ENCODE measurements at places on chromosomes 3 and 15.

- no peak overlapping the region for H3K4me3 ChIP-seq
- no peak for DNase-seq
- no peak overlapping the region for H3K27ac ChIP-seq
- no peaks in the 10 kb centered on the region for H3K4me1 ChIP-seq
Measured at GRCh38 chr15:59200560-59200959, 6.1 kb upstream of the LDHAL6B start.

- no peaks in the 10 kb centered on the region for H3K27me3 ChIP-seq
- H3K36me3 ChIP-seq = peaks cover 2% of the 10 kb centered on the region
- H3K4me3 ChIP-seq = no peak overlapping the region
- H3K4me1 ChIP-seq = no peaks in the 10 kb centered on the region
Measured at GRCh38 chr3:57917601-57918000, 90.6 kb upstream of the FLNB start.

DNA sequence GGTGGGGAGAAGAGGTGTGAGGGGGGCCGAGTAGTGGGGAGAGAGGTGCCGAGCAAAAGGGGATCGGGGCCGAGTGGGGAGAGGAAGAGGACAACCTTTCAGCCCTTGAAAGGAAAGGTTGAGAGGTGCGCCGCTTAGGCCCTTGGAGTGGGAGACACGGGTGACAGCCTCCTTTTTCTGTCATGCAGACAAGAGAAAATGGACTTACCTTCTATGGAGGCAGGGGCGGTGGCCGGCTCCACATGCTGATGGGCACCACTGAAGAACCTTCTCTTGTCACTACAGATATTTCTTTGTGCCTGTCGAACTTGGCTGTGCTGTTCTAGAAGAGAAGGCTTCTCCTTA, 421 bp downstream of the KLHL18 start:
- no peaks in the 10 kb centered on the region for H3K36me3 ChIP-seq
- no peaks in the 10 kb centered on the region for H3K4me1 ChIP-seq

- no peak for DNase-seq
- no peaks in the 10 kb centered on the region for H3K36me3 ChIP-seq
- H3K27ac ChIP-seq = no peak overlapping the region
- H3K27me3 ChIP-seq = no peaks in the 10 kb centered on the region
- no peaks in the 10 kb centered on the region for H3K4me1 ChIP-seq
Measured at GRCh38 chr3:152160350-152161011, 108.2 kb upstream of the MBNL1 start.

DNA sequence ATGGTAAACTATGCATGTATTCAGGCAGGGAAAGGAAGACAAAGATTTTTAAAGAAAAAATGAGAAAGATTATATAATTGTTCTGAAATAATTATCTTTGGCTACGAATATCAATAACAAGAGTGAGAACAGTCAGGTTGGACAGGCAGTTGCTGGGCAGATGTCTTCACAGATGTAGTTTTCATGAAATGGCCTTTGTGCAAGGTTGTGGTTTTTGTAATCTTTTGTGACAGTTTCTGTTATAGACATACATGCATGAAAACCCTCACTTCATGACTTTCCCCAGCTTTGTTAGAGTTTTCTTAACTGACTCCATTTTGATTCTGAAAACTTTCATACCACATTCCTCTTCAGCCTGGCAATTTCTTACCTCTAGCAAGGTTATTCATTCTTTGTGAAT, 34.9 kb upstream of the SLC25A36 start:
- H3K27ac ChIP-seq = no peak overlapping the region
- no peaks in the 10 kb centered on the region for H3K4me1 ChIP-seq
- no peaks in the 10 kb centered on the region for H3K27me3 ChIP-seq
- no peak for DNase-seq
- no peaks in the 10 kb centered on the region for H3K36me3 ChIP-seq
- no peak overlapping the region for H3K4me3 ChIP-seq

DNA sequence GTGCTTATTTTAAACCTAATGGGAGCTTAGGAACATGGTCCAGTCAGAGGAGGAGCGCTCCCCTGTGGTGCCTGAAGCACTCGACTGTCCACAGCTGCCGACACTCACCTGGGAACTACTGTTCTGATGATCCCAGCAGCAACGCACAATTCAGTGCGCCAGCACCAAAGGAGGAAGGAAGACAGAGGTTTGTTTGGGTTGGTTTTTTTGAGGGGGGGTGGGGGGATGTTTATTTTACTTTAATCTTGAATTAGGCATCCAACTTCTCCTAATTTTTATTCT, 48.8 kb upstream of the VGLL4 start:
- H3K4me3 ChIP-seq = no peak overlapping the region
- H3K27ac ChIP-seq = no peak overlapping the region
- H3K4me1 ChIP-seq = peaks cover 6% of the 10 kb centered on the region

DNA sequence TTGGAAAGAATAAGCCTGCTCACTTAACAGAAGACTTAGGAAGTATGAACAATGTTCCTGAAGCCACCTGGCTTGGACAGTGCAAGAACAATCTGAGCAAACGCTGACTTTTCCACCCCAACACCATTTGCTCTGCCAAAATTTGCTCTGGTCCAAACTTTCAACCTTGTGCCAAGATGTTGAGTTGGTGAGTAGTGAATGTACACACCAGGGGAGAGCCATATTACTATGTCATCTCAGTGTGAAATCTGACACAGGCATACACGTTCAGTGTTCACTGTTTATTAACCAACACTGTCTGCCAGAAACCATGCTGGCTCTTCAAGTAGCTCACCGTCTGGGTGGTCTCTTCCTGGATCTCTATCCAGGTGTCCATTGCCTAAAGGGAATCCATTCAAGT, 152.9 kb upstream of the LPP start:
- DNase-seq = no peak
- H3K36me3 ChIP-seq = no peaks in the 10 kb centered on the region
- H3K27ac ChIP-seq = no peak overlapping the region
- no peaks in the 10 kb centered on the region for H3K27me3 ChIP-seq
- peaks cover 4% of the 10 kb centered on the region for H3K4me1 ChIP-seq
- H3K4me3 ChIP-seq = no peak overlapping the region

- DNase-seq = no peak
- no peak overlapping the region for H3K4me3 ChIP-seq
Measured at GRCh38 chr3:16286161-16286560, 21.1 kb downstream of the OXNAD1 start.

GRCh38 chr15:57411945-57412768, 35.9 kb downstream of the CGNL1 start:
- H3K36me3 ChIP-seq = no peaks in the 10 kb centered on the region
- no peaks in the 10 kb centered on the region for H3K27me3 ChIP-seq
- H3K4me3 ChIP-seq = no peak overlapping the region
- no peaks in the 10 kb centered on the region for H3K4me1 ChIP-seq
- no peak for DNase-seq

- no peak overlapping the region for H3K27ac ChIP-seq
- DNase-seq = no peak
- H3K36me3 ChIP-seq = peaks cover 20% of the 10 kb centered on the region
Measured at GRCh38 chr3:48966876-48967361, 23.1 kb upstream of the P4HTM start.

GRCh38 chr3:58955308-58955707, 94.5 kb downstream of the CFAP20DC start:
- no peaks in the 10 kb centered on the region for H3K36me3 ChIP-seq

- H3K36me3 ChIP-seq = no peaks in the 10 kb centered on the region
- no peak overlapping the region for H3K4me3 ChIP-seq
- DNase-seq = no peak
- no peak overlapping the region for H3K27ac ChIP-seq
- no peaks in the 10 kb centered on the region for H3K4me1 ChIP-seq
Measured at GRCh38 chr3:60206206-60206605, 1045.0 kb downstream of the FHIT start.

- peaks cover 4% of the 10 kb centered on the region for H3K36me3 ChIP-seq
- no peaks in the 10 kb centered on the region for H3K4me1 ChIP-seq
- H3K27me3 ChIP-seq = no peaks in the 10 kb centered on the region
- H3K27ac ChIP-seq = no peak overlapping the region
- no peak for DNase-seq
Measured at GRCh38 chr3:183937601-183938286, 53.1 kb upstream of the PARL start.

DNA sequence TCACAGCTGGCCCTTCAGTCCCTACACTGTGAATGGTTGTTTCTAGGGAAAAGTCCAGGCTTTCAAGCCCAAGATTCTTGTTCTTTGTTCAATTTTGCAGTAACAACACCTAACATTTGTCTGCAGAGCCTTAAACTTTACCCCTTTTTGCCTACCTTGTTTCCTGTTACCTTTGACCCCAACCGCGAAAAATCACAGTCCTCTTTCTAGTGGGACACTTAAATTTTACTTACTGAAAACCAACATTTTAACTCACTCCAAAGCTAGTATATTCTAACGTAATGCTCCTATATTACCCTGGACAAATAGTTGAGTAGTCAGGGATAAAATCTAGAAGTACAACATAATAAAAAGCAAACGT, 649 bp upstream of the PIK3CB start:
- no peak for DNase-seq
- no peaks in the 10 kb centered on the region for H3K27me3 ChIP-seq
- peak overlapping the region; percentile 29 for H3K27ac ChIP-seq
- no peaks in the 10 kb centered on the region for H3K4me1 ChIP-seq
- H3K4me3 ChIP-seq = peak overlapping the region; percentile 86

GRCh38 chr3:154571553-154572226, 141.7 kb upstream of the GPR149 start:
- H3K4me1 ChIP-seq = no peaks in the 10 kb centered on the region
- H3K27ac ChIP-seq = no peak overlapping the region
- no peak for DNase-seq
- H3K36me3 ChIP-seq = no peaks in the 10 kb centered on the region

DNA sequence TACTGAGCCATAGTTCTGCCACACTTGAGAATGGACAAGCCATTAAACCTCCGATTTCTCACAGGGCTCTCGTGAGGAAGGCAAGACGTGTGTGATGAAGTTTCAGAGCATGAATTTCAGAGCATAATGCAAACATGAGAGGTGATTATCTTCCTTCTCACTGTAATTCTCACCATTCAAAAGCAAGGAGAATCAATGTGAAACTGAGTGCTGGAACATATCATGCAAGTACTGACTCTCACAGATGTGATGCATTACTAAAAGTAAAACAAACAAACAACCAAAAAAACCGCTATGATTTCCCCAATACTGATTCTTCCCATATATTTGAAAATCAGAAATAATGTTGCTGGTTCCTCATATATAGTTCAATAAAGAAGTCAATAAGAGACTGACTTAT, 23.7 kb downstream of the P3H2 start:
- H3K4me3 ChIP-seq = no peak overlapping the region
- no peak for DNase-seq
- no peak overlapping the region for H3K27ac ChIP-seq
- H3K27me3 ChIP-seq = no peaks in the 10 kb centered on the region
- no peaks in the 10 kb centered on the region for H3K36me3 ChIP-seq
- H3K4me1 ChIP-seq = peaks cover 2% of the 10 kb centered on the region

- no peaks in the 10 kb centered on the region for H3K36me3 ChIP-seq
- no peak overlapping the region for H3K27ac ChIP-seq
- no peaks in the 10 kb centered on the region for H3K27me3 ChIP-seq
- H3K4me1 ChIP-seq = no peaks in the 10 kb centered on the region
Measured at GRCh38 chr3:98705212-98705611, 57.9 kb upstream of the ST3GAL6 start.

GRCh38 chr3:81580355-81580754, 181.1 kb downstream of the GBE1 start:
- no peak for DNase-seq
- no peaks in the 10 kb centered on the region for H3K27me3 ChIP-seq
- H3K27ac ChIP-seq = no peak overlapping the region

DNA sequence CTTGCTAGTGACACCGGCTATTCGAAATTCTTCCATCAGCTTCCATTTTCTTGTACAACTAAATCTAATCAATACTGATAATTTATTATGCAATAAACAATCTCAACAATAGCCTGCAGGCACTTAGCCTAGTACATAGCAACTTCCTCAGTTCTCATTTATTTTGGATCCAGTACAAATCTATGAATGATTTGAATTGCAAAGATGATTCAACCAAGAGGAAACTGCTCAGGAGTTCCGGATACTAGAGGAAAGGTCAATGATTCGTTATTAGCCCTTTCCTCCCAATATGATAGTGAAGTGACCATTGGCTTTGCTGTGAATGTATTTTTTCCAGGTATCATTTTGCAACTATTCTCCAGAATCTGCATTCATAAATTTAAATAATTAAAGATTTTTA, 827.0 kb downstream of the CADM2 start:
- no peaks in the 10 kb centered on the region for H3K36me3 ChIP-seq
- H3K27ac ChIP-seq = no peak overlapping the region
- DNase-seq = no peak

- H3K36me3 ChIP-seq = no peaks in the 10 kb centered on the region
- peak overlapping the region; percentile 32 for H3K4me3 ChIP-seq
- DNase-seq = peak; percentile 75
- H3K27me3 ChIP-seq = peaks cover 45% of the 10 kb centered on the region
- H3K4me1 ChIP-seq = peaks cover 8% of the 10 kb centered on the region
- no peak overlapping the region for H3K27ac ChIP-seq
Measured at GRCh38 chr3:64685800-64686445, 1.9 kb downstream of the ADAMTS9 start.

DNA sequence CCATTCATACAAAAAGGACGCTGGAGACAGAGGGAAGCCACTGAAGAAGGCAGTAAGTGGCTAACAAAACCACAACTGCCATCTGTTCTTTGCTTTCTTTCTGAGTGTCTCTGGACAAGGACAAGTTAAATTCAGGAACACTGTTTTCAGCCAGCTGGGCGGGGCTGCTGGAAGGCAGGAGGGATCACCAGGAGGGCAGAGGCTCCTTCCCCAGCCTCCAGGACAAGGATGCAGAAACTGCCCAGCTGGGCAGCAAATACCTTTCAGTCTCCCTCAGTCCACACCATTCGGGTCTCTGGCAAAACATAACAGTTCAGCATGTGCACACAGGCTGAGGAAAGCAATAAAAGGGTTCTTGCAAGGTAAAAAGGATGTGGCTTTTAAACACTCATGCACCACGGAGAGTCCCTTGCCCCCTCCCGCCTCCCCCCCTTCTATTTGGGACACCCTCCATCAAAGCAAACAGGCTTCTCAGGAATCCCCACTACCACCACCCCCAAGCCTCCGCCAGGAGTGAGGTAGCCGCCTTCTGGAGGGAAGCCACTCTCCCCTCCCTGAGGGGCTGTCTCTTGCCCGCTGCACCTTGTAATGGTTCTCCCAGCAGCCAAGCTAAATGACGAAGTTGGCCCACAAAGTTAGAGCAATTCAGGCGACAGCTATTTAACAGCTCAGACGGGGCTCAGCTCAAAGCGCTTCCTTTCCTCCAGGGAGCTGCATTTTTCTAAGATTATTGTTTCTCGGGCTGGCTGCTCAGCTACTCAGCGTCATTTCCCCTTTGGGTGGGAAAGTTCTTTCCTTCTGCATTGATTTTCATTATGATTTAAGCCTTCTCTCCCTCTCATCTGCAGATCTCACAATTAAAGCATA, 3.8 kb downstream of the HEG1 start:
- DNase-seq = no peak
- H3K4me1 ChIP-seq = peaks cover 2% of the 10 kb centered on the region
- no peaks in the 10 kb centered on the region for H3K27me3 ChIP-seq
- no peak overlapping the region for H3K27ac ChIP-seq
- H3K36me3 ChIP-seq = no peaks in the 10 kb centered on the region

GRCh38 chr3:187101184-187102072, 37.9 kb downstream of the RPL39L start:
- DNase-seq = no peak
- no peaks in the 10 kb centered on the region for H3K36me3 ChIP-seq
- H3K4me1 ChIP-seq = peaks cover 4% of the 10 kb centered on the region
- H3K27ac ChIP-seq = no peak overlapping the region
- H3K4me3 ChIP-seq = no peak overlapping the region
- no peaks in the 10 kb centered on the region for H3K27me3 ChIP-seq
